Stimulated activated CD4-positive, alpha-beta T cell treated with anti-CD3 and anti-CD28 coated beads, Interleukin-4, amount 100 ng/mL, for 24 hours (primary cell): ENCODE measurements at places on chromosomes 7 and 10.
A peak's percentile ranks its signal among the peaks of the same experiment; 100 is the strongest.

DNA sequence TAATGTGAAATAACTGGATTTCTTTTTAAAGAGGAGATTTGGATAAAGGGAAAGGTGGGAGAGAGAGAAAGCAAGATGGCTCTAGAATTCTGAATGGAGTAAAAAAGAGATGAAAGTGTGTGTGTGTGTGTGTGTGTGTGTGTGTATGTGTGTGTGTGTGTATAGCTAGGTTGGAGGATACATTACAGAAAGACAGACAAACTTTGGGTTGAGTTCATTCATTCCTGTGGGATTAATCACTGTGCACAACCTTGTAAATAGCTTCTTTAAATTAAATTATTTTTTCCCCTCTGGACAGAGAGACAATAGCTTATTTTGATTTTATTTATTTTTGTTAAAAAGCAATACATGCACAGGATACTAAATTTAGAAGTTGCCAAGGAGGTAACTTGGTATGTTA lies 7.5 kb downstream of the ASB4 start:
- no peak for DNase-seq

DNA sequence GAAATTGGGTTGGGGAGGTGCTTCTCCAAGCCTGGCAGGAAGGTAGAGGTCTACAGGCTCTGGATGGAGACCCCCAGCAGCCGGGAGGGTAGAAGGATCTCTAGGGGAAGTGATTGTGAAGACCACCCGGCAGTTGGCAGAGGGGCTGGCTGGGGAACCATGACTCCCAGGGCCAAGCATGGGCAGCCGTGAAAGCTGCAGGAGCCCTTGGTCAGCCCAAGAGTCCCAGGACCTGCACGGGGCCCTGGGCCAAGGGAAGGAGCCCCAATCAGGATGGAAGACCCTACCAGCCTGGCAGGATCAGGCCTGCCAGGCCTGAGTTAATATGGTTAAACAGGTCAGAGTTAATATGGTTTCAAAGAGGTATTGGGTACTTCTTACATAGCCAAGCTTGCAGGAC lies 126.3 kb upstream of the NANOS1 start:
- no peak for DNase-seq

GRCh38 chr10:72337039-72337629 lies 17.6 kb downstream of the DNAJB12 start:
- DNase-seq: peak; percentile 73

- no peak for DNase-seq
These were observed 81.3 kb downstream of the NRCAM start for GRCh38 chr7:108374899-108375298.

DNA sequence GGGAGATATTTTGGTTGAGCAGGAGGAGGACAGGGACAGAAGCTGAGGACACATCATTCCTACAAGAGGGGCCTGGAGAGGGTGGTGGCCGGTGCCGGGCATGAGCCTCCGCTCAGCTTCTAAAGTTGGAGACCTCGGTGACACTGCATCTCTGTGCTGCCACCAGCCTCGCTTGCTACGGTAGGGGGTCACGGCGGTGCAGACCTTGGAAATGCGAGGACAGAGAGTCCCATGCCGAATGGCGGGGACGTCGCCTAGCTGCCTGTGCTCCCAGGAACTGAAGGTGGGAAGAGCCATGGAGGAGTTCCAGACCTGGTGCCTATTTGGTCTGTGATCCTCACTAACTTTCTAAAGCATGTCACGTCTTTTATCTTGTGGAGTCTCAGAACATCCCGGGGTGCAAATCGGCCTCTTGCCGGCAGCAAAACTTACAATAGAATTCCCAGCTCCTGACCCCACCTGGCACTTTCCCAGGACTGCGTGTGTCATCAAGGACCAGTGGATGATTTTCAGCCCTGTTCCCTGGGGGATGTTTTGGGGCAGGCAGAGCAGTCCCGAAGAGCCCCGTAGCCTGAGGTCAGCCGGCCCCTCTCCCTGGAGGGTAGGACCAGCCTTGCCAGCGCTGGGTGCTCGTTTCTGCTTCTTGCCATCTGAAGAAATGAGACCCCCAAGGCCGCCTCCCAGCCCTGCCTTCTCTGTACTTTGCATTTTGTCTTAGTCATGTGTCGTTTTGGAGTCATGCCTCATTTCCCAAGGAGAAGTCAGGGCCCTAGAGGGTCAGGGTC lies 205.8 kb upstream of the SHH start:
- no peak for DNase-seq

DNA sequence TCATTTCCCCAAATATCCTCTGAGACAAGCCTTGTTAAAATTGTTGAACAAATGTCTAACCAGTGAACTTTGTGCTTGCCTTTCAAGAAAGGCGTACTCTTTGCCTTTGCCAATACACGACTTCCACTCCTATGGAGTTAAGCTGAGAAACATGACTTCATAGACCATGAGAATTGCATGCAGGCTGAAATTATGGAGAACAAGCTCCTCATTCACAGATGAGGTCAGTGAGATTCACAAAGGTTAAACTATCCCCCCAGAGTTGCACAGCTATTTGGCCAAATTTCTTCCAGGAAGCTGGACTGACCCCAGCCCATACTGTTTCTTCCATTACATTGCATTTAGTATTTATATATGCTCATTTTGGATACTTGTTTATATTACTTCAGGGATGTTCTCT lies 221.4 kb upstream of the SEMA3C start:
- DNase-seq: no peak

GRCh38 chr10:126481181-126481580 lies 92.9 kb upstream of the ADAM12 start:
- no peak for DNase-seq

DNA sequence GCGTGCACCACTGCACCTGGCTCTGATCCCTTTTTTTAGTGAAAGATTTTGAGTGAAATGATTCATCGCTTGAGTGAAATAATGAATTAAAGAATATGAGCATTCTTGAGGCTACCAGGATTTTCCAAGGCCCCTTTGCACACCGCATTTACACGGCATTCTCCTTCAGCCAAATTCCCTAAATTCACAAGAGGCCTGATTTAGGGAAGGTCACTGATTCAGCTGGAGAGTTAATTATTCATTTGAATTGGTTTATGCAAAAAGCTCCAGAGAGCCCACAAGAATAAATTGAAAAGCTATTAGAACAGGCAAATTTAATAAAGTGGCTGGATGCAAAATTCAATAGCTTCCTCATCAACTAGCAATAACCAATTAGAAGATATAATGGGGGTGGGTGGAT lies 46.5 kb downstream of the LEP start:
- DNase-seq: no peak

DNA sequence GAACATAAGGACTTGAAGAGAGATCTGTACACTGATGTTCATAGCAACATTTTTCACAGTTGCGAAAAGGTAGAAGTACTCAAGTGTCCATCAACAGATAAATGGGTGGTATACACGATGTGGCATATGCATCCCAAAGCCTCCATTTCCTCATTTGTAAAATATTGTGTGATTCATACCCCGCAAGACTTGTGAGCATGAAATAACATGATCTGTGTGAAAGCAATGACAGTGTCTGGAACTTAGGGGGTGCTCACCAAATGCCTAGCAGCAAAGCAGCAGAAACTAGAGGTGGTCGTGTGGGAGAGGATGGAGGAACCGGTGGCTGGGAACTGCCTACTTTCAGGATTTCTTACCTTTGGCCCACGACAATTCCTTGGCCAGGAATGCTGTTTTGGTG lies 135.3 kb upstream of the INSYN2A start:
- DNase-seq: no peak

DNA sequence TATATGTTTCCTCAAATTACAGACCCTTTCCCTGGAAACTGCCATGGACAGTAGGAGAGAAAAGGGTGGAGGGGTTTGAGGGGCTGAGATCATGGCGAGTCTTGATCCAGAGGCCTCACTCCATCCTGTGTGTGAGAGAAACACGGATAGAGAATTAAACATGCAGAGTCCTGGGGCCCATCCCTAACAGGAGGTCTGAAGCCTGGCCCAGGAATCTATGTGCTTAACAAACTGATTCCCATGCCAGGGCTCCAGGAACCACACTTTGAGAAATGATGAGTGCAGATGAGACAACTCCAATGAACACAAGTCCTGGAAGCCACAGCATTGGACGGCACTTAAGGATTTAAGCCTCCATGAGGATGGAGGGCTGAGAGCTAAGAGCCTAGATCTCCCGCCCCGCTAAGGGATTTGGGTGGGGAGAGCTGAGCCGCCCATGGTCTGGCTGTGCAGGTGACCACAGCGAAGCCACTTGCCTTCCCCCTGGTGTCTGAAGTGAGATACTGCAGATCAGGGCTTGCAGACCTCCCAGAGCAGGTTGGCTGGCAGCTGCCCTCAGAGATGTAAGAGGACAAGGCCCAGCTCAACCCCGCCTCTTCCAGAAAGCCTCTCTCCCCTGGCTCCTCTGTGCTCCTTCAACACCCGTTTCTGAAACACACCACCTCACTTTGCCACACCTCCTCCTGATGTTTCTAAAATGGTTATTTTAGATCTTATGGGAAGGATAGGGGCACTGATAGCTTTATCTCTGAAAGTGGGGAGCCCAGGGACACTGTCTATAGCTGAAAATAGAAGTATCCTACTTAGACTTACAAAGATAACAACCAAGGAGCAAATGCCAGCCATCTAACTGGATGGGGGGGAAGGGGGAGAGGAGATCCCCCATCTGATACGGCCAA lies 24.8 kb upstream of the EIF5AL1 start:
- peak; percentile 23 for DNase-seq

DNA sequence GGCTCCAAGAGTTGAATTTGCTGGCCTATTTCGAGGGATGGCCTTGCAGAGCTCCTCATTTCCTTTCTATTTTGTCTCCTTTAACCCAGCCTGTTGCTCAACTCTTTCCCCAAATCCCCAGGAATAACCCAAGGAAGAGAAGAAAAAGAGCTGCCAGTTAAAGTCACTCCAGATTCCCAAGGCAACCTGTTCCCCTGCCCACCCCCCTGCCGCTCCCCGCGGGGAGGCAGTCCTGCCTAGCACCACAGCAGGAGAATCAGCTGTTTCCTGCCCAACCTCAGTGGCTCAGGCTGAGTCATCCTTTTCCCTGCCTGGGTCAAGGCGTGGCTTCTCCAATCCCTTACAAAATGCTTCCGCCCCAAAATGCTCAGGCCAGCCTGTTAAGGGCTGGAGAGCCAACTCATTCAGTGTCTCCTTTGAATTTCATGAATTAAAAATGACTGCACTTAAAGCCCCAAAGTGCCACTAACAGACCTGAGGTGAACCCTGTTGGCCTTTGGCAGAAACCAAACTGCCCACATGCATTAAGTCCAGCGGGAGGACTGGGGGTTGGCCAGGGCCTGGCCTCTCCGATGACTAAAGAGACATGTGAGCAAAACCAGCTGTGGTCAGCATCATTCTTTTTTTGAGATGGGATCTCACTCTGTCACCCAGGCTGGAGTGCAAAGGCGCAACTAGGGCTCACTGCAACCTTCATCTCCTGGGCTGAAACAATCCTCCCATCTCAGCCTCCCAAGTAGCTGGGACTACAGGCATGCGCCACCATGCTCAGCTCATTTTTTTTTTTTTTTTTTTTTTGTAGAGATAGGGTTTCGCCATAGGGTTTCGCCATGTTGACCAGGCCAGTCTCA lies 83.2 kb upstream of the KIF5B start:
- DNase-seq: no peak

- DNase-seq: no peak
These were observed 27.0 kb downstream of the PFKFB3 start for GRCh38 chr10:6229746-6230145.

GRCh38 chr7:50957855-50958254 lies 175.2 kb upstream of the GRB10 start:
- DNase-seq: no peak

DNA sequence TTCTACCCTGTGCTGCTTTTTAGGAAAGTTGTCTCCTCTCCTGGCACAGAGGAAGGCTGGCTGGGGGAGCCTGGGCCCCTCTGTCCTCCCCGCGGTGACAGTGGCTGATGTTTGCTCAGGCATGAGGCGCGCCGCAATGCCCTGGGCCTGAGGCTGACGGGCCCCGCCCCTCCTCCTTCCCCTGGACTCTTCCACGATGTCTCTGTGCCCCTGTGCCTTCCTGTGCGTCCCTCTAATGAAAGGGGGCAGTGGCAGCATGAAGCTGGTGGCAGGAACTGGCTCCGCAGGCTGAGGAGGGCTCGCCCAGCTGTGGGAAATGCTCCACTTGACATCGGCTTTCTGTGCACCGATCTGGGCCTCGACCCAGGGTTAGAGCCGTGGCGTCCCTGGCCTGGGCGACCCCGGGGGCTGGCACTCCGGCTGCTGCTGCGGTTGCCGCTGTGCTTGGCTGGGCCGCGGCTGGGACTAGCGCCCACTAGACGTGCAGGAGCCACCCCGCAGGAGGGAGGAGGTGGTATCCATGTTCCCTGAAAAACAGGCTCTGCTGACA lies 67.9 kb downstream of the ZNF680 start:
- DNase-seq: no peak

GRCh38 chr7:17078298-17078697 lies 196.5 kb upstream of the AGR3 start:
- no peak for DNase-seq

DNA sequence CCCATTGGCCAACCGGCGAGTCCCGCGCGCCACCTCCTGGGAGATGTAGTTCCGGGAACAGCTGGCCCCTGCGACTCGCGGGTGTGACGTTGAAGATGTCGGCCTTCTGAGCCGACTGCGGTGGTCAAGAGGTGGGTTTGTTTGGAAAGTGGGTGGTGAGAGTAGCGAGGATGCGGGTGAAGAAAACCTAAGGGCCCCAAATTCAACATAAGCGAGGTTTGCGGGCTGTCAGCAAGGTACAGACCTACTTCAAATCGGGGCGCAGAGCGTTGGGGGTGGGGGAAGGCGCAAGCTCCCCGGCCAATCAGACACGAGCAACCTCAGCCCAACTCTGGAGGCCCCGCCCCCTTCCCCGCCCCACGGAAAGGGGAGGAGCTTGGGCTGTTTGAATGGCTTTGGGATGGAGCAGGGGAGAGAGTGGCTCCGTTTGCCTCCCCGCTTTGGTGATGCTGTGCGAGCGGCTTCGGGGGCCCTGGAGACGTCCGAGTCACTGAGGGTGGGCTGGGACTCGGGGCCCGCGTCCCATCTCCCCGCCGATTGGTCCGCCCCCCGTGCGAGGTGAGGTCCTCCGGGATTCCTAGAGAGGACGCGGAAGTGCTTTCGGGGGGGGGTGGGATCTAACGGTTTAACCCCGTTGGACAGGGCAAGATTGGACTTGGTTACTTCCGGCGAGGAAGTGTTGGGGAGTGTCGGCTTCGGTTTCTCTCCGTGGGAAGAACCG lies at the start of gene ZKSCAN5:
TSS of gene ZKSCAN5 (plus strand) at position 60 of the 721 bp plus-strand sequence. CDS start 1,383 bp downstream, outside the sequence.
- DNase-seq: peak; percentile 98

DNA sequence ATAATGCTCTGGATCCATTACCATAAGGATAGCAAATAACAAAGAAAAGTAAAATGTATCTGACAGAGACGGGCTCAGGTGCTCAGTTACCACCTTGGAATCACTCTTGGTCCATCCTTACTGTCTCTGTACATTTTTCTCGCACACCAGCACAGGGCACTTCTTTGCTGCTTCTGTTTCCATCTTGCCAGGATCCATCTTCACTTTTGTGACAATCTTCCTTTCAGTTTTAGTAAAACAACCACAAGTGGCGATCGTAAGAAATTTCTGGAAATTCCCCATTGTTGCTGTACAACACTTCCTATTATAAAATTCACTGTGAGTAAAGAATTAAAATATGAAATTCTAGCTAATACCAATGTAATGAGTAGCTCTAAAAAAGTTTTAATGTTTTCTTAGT lies 695.5 kb downstream of the GRM8 start:
- no peak for DNase-seq
